ENCODE measurements at places on chromosomes 5 and 9.

DNA sequence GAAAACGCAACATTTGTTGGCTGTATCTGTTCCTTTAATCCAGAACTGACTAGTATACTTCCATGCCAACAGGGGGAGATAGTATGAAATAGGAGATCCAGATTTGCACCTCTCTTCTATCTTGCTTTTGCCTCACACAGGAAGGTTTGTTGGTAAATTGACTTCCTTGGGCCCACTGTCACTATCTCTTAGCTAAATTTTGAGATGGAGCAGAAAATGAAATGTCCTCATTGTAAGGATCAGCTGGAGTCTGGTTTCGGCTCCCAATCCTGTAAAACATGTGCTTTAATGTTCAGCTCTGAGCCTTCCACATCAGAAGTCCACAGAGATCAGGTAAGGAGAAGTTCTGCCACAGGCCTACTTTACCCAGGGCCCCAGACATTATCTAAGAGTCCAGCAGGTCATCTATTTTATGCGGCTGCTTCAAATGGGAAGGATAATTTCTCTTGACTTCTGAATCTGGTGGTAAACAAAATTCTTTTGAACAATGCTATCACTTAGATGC lies 176.8 kb downstream of the FER start:
- DNase-seq: no peak

DNA sequence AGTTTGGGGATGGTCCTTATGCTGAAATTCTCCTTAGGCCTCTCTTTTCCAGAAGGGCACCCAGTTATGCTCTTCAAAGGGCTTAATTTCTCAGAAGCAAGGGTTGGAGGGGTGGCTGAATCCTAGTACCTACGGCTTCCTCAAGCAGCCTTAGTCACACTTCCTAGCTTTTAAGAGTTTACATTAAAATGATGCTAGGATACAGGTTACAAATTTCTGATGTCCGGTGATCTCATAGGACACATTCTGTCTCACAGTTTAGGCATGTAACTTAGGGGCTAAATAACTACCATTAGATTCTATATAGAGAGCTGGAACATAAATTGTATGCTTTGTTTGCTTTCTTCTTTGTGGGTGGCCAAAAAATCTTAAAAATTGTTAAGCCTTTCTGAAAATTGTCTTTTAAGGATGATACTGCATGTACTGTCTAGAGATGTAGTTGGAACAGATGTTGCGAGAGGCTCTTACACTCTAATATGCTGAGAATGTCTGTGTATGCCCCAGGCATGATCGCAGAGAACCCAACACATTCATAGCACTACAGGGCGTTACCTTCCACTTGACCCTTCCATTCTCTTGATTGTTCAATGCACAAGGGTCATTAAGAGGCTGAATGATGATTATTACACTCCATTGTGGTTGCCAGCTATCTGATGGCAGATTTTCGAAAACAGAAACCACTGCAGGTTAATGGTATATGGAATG lies 139.1 kb downstream of the TMEM38B start:
- DNase-seq: peak; percentile 3

GRCh38 chr5:180101451-180102105 lies 30.0 kb upstream of the RNF130 start:
- DNase-seq: no peak

- no peak for DNase-seq
Measured at GRCh38 chr5:81849770-81850367, 99.0 kb upstream of the SSBP2 start.

- DNase-seq: no peak
Measured at GRCh38 chr9:126020836-126021235, 273.7 kb downstream of the PBX3 start.

GRCh38 chr9:120110520-120110919 lies 469.4 kb downstream of the CDK5RAP2 start:
- DNase-seq: no peak

DNA sequence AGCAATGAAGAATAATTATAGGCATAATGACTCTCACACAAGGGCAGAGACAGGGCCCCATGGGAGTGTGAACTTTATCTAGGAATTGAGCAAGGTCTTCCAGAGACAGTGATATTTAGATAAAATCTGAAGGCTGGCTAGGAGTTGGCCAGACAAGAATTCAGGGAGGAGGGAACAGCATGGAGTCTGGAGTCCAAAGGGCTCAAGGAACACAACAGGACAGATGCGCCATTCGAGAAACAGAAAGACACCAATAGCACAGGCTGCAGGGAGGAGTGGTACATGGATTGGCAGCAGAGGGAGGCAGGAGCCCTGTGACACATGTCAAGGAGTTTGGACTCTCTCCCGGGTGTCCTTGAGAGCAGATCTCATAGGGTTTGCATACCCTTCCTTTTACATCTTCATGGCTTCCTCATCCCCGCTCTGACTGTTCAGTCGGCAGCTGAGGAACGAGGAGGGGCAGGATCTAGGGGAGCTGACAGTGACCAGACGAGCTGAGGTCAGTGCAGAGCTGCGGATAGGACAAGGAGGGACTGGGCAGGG lies 64.0 kb upstream of the XPA start:
- no peak for DNase-seq

GRCh38 chr5:42753099-42753498 lies 3.5 kb upstream of the CCDC152 start:
- DNase-seq: no peak

DNA sequence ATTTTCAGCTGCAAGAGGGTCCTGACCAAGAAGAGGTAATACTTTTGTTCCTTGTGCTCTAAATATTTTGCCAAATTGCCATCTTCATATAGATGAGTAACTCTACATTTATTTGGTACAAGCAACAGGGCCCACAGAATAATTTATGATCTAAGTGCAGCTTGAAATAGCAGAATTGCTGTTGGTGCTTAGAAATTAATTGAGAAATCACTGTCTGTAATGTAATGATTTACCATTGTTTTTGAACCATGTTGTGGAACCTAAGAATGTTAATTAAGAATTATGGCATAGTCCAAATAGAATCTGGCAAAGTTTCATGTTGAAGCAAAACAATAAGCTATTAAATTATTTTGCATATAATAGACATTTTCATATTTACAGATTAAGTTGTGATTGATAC lies 44.8 kb upstream of the NUDT12 start:
- no peak for DNase-seq

GRCh38 chr5:62134811-62135210 lies 171.2 kb upstream of the KIF2A start:
- DNase-seq: no peak

DNA sequence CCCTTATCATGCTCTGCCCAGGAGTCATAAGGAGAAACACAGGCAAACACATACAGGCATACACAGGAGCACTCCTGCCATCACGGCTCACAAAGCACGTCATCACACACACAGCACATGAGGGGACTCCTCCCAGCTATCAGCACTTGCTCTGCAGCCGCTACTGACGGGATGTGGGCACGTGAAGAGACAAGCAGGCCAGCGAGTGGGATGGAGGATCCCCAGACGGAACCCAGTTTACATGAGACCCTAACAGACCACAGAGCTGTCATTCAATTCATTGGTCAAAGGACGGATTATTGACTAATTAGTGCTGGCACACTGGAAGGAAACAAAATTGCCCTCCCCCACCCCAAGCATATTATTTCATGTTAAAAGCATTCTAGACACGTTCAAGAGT lies 53.6 kb downstream of the SEMA4D start:
- DNase-seq: no peak

DNA sequence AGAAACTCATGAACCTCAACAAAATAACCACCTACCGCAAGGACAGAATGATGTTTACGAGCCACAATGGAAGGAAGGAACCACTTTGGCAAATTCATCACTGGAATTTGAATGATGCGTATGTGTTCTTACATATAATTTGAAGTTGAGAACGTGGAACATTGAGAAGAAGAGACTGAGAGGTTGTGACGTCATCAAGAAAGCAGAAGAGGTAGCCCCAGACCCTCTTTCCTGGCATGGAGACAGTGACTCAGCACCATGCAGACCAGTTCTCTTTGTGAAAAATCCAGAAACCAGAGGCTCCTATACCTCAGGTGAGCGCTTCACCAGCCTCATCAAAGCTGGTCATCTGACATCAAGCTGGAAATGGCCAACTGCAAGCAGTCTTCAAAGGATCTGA lies 124.5 kb downstream of the PDZD2 start:
- no peak for DNase-seq

GRCh38 chr5:6264394-6264793 lies 114.0 kb downstream of the MED10 start:
- no peak for DNase-seq

DNA sequence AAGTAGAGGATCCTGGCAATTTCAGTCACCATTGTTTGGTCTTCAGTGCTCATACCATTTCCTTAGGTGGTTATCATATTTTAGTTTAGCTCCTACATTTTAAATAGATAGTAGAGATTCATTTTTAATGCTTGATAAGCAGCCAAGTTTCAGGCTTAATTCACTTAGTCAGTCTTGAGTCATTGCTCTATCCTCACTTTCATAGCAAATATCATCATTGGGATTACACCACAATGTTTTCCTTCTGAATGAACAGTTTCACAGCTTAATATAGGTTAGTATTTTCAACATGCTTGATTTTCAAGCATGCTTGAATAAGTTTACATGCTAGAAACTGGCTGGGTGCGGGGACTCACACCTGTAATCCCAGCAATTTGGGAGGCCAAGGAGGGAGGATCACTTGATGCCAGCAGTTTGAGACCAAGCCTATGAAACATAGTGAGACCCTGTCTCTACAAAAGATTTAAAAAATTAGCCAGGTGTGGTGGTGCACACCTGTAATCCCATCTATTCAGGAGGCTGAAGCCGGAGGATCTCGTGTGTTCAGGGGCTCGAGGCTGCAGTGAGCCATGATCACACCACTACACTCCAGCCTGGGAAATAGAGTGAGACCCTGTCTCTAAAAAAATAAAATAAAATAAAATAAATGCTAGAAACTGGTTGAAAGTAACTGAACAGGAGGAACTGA lies 339.9 kb downstream of the ADGRV1 start:
- no peak for DNase-seq

DNA sequence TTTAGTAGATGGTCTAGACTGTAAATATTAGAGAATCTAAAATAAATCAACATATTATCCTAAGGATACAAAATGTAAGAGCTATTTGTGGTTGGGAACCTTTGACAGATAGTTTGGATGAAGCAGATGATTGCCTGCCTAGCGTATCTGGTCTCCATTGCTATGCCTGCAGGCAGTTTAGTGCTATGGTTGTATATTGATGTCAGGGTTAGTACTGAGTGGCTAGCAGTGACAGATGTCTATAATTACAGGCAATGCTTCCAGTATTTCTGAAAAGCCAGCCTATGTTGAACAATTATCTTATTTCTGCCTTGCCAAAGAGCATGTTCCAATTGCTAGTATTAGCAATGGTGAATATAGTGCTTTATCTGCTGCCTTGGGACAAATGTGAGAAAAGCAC lies 151.3 kb upstream of the TLX3 start:
- peak; percentile 5 for DNase-seq

DNA sequence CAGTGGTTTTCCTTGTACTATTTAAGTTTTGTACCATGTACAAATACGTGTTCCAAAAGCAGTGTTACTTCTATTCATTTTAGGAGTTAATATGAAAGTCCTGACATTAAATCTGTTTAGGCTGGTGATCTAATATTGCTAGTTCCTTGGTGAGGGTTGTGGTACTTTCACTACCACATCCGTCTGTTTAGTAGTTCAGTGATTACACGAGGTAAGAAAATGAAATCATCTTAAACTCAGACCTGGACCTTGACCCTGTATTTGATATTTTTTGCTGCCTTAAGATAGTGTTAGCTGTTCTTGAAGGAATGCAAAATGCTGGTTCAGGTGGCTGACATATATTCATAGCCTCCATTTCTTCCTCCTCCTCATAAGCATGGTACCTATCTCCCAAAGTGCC lies 50.3 kb downstream of the MTAP start:
- no peak for DNase-seq

DNA sequence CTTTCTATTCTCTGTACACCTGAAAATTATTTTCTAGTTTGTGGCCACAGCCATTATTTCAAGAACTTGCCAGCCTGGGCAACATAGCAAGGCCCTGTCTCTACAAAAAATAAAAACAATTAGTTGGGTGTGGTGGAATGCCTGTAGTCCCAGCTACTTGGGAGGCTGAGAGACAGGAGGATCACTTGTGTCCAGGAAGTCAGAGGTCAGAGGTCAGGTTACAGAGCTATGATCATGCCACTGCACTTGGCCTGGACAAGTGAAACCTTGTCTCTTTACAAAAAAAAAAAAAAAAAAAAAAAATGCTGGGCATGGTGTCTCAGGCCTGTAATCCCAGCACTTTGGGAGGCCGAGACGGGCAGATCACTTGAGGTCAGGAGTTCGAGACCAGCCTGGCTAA lies 58.3 kb downstream of the HMGCR start:
- peak; percentile 7 for DNase-seq

DNA sequence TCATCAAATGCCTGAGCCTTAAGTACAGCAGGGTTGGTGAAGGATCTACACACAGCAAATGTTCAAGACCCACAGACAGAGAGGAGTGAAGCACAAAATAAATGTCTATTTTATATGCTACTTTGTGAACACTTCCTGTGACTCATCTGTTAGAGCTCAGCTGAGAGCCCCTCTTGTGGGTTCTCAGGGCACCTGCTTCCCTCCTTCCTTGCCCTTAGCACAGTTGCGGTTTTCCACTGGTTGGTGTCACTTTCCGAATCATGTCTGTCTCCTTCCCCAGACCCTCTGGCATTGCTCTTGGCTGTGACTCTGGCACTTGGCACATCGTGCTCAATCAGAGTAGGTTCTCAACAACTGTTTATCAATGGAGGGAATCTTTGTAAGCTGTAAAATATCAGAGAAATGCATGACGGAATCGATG lies 128.5 kb upstream of the STC2 start:
- peak; percentile 86 for DNase-seq

DNA sequence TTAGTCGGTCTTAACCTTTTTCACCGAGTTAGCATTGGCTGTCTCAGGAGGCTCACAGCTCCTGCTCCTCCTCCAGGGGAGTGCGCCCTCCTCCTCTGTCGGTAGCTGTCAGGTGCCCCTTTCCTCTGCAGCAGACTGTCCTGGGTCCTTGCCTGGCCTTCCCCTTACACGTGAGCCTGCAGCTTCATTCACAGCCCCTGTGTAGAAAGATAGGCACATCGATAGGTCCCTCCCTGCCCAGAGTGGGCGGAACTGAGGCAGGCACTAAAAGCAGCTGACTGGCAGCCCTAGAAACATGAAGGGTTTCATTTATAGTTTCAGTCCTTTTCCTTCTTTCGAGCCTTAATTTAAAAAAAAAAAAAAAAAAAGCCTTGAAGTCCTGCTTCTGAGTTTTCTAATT lies 17.2 kb downstream of the TENT4A start:
- no peak for DNase-seq

- DNase-seq: no peak
Measured at GRCh38 chr9:126813072-126813471, 8.2 kb downstream of the ZBTB43 start.

- DNase-seq: no peak
Measured at GRCh38 chr5:108672639-108673038, 75.1 kb upstream of the FER start.

- no peak for DNase-seq
Measured at GRCh38 chr5:88716101-88716500, 166.9 kb downstream of the MEF2C start.

GRCh38 chr5:123845356-123846100 lies 333.6 kb downstream of the CSNK1G3 start:
- DNase-seq: no peak

- DNase-seq: no peak
Measured at GRCh38 chr5:35324679-35325078, 94.4 kb upstream of the PRLR start.
